ENCODE measurements at places on chromosomes 11 and 22.
A peak's percentile ranks its signal among the peaks of the same experiment; 100 is the strongest.

DNA sequence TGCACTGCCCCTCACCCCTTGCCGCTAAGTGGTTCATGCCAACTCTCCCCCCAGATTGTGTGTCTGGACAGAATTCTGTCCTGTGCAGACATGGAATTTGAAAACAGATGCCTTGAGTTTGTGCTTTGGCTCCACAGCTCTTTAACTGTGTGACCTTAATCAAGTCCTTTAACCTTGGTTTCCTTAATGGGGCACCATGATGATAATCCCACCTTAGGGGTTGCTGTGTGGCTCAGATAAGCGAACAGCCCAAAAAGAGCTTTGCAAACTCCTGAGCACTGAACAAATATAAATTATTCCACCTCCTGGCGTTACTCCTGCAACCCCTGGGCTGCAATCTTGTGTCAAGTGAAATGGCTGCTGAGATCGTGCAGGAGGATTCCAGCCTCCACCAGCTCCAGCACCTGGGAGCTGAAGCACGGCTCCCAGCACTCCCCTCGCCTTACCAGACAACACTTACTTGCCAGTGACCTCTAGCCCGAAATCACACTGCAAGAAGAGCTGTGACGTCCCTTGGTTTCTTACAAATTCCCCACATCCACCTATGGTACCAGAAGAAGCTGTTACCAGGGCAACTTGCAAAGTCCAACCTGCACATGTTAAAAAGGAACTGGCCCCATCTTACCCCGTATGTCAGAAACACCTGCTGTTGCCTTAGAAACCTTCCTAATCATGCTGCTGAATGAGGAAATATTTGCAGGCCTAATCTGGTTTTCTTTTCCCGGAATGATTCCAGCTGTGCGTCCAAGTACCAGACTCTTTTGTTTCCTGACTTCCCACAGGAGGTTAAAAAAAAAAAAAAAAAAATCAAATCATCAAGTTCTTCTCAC, 13.2 kb downstream of the VPS37C start:
- DNase-seq, result no peak

DNA sequence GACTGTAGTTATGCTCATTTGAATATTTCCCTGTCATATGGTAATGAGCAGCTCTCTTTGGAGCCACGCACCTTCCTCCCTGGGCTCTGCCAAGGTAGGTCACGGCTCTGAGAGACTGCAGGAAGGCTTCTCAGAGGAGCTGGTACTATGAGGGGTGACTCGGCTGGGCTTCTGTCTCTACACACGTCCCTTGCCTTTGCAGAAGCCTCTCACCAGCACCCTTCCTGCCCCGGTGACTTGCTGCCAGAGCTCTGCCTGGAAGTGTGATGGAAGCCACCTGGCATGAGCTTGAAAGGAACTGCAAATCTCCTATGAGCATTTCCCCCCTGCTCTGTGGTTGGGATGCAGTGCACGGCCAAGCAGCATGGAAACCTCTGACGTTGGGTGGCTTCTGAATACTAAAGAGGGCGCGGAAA, 74.2 kb downstream of the KIRREL3 start:
- DNase-seq, result no peak

GRCh38 chr11:90257158-90257525, 34.3 kb upstream of the CHORDC1 start:
- DNase-seq, result no peak

DNA sequence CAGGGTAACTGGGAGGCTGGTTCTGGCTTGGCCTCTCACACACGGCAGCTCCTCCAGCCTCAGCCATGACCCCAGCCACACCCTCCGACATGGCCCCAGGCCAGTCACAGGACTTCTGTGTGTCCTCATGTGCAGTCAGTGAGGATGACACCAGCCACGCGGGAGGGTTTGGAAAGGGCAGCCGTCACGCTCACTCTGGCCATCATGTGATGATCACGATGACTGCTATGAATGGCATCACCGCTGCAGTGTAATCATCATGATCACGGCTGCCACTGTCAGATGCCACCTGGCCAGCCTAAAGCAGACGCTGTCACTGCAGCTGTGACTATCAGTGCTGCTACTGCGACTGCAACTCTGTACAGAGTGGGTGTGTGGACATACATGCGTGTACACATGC, 640.9 kb downstream of the BRD1 start:
- no peak for DNase-seq

- DNase-seq, result no peak
Measured at GRCh38 chr22:42321908-42322561, 51.6 kb upstream of the TCF20 start.

DNA sequence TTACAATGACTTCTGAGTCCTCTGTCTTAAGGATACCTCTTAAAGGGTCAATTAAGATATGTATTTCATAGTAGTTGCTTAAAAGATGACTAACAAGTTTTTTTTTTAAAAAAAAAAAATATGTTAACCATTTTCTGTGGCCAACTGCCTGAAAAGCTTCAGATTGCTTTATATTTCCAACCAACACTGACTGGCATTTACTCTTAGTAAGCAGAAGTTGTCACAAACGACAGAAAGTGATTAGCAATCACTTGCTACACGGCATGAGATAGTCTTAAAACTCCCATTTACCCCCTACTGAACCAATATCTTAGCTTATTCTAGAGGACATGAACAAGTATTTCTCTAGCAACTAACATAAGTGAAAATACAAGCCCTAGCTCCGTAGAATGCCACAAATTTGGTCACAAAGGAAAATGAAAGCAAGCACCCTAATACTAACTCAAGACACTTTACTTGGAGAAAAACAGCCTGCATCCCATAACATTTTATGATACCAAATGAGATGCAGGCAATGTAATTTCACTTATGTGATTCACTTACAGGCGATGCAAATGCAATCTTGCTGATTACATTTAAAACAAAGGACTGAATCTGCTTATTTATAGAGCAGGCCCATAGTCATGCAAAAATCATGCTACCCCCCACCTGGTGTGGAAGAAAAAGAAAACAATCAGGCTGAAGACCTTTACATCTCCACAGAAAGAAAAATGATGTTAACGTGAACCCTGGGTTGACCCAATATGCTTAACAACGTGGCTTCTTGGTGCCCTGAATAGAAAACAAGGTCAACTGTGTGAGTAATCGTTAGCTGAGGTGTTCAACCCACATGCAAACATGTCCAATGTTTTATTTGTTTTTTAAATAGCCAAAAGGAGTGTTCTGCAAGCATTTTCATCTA, 25.7 kb downstream of the MPPED2 start:
- DNase-seq, result no peak

DNA sequence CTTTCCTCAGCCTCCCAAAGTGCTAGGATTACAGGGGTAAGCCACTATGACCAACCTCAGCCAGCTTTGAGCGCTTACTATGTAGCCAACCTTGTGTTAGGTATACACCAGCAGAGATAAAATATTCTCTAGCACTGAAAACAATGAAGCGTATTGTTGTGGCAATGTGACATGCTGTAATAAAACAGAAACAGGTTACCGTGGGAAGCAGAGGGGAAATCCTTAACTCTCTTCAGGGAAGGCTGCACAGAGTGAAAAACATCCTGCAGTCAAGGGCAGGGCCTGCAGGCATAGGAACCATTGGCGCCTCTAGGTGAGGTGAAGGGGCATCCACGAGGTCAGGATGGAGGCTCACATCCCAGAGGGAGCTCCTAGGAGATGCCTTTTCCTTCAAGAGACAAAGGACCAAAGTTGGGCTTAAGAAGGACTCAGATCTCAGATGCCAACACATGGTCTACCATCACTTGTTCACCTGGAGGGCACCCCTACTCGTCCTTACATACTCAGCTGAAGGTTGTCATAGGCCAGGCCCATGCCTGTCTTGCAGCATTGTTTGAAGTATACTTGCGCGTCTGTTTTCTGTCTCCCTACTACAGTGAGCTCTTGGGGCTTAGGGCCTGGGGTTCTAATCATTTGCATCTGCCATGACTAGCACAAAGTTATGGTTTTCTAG, 8.0 kb downstream of the POLD4 start:
- no peak for DNase-seq

- DNase-seq, result no peak
Measured at GRCh38 chr11:59205648-59206047, 7.1 kb downstream of the MPEG1 start.

- DNase-seq, result no peak
Measured at GRCh38 chr11:10514202-10514601, 26.8 kb downstream of the RNF141 start.

DNA sequence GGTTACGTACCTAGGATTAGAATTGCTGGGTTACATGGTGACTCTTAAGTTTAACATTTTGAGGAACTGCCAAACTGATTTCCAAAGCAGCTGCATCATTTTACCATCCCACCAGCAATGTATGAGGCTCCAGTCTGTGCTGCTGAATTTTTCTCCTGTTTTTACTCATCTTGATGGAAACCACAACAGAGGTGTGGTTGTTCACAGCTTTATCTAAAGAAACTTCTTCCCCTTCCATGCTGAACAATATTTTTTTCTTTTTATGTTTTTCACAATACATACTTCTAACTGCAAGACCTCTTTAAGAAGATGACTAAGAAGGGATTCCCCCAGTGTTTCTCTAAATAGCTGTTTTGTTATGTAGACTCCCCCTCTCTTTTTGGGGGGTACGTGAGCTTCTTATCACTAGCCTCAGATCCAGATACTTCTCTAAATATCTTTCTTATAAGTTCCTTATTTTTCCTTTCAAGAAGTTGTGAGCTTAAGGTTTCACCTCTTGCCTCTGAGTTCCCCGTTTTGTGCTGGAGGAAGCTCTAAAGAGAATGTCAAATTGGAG, 24.0 kb downstream of the TCP11L1 start:
- no peak for DNase-seq

DNA sequence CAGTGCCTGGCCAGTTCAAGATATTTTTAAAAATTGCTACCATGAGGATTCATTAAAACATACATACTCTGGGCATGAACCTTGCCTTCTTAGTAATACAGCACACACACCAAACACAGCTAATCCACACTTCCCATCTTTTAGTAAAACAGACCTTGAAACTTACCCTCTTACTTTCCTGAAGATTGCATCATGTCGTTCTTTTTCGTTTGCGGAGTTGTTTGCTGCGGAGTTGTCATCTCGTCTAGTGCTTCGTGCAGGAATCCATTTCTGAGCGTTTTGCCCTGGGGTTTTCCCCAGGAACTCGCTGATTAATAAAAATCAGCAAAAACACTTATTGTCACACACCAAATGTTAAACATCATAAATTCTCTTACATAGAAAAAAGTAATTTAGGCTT, 3.0 kb downstream of the EIF4G2 start:
- DNase-seq, result no peak

GRCh38 chr11:74035264-74035663, 26.4 kb upstream of the UCP3 start:
- DNase-seq, result no peak

DNA sequence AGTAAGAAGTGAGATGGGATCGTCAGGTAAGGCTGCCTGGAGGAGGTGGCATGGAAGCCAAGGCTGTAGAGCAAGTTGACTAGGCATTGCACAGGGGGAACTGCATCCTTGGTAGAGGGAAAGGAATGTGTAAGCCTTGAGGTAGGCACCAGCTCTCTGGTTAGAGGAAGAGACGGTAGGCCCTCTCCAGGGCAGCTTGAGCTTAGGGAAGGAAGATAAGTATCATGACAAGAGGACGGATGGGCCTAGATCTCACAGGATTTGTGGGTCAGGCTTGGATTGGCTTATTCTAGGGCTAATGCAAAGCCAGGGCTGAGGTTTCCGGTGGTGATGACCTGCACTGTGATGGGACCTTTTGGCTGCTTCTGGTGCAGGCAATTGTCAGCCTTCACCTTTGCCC, 1035.8 kb downstream of the TBC1D22A start:
- DNase-seq, result no peak

DNA sequence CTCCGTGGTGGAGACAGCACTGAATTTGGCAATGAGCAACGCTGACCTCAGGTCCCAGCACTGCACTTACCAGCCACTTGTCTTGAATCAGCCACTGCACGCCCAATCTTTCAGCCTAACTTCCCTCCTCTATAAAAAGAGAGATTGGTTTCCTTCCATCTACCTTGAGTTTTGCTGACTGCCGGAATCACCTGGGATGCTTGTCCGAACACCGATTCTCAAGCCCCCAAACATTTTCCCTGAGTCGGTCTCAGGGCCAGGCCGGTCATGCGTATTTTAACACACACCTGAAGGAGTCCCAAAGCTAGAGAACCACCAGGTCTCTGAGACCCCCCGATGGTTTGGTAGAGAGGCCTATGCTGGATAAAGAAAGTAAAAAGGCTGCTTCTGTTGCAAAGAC, 131.5 kb downstream of the SPATA19 start:
- no peak for DNase-seq

DNA sequence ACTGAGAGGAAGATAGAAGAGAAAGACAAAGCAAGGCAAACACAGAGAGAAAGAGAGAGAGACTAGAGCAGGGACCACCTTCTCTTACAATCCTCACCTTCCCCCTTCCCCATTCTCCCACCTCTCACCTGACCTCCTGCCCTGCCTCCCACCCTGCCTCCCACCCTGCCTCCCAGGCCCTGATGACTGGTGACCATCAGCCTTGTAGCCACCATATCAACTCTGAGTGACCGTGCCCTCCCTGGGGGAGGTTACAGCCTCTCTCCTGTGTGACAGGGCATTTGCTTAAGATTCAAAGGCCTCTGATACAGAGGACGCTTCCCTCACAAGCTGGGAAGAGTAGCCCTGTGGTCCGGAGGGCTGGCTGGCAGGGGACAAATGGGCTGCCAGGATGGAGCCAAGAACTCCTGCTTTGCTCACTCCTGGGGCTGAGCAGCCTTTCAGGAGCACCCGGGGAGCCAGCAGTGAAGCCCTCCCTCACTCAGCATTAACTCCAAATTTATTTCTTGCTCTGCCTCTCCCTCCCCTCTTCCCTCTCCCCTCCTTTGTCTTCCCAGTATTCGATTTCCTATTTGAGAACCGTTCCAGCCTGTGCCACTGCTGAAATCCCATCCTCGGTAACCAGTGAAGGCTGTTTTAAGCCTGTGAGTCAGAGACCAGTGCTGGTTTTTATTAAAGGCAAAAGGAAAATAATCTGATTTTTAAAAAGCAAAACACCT, 125.2 kb upstream of the SYT13 start:
- DNase-seq, result no peak

GRCh38 chr11:85815186-85815931, 4.4 kb upstream of the SYTL2 start:
- no peak for DNase-seq

GRCh38 chr11:67268081-67268961, 2.0 kb downstream of the GRK2 start:
- peak; percentile 74 for DNase-seq

GRCh38 chr11:57015679-57016078, 27.0 kb downstream of the OR5AK2 start:
- DNase-seq, result no peak

- no peak for DNase-seq
Measured at GRCh38 chr11:8871171-8871775, 39.7 kb upstream of the AKIP1 start.

Measured in activated CD4-positive, alpha-beta T cell treated with anti-CD3 and anti-CD28 coated beads, Interleukin-2, amount 50 U/mL, for 48 hours (primary cell).